ENCODE measurements at places on chromosomes 3 and 15. TPM values are rescaled to one million over a fixed set of nuclear protein-coding genes. Genes with fewer than 3 reads are reported as not detected.

GRCh38 chr3:100928638-100929428 lies 64.4 kb downstream of the ABI3BP start:
- DNase-seq, result no peak

The SLC22A14 gene
- not detected for total RNA-seq

The TLR9 gene
- total RNA-seq, result not detected

DNA sequence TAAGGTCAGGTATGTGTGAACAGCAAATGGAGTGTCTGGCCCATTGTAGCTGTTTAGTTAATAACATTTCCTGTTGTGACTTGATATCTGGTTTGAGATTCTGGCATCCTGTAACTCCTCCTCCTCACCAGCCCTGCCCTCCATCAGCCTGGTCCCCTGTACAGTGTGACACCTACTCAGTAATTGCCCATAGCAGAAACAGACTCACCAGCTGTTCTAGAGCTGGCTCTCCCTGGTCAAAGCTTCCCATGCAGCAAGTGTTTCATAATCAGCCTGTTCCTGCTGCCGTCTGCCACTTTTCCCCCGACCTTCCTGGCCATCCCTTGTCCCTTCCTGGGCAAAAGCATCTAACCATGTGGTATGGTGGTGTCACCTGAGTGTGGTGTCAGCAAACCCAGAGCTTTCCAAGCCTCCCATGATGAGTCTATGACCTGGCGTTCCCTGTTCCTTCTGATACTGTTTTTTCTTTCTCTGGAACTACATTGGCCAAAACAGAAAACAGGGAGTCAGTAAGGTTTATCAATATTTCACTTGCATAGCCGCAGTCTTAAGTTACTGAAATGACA lies 55.4 kb downstream of the B3GALNT1 start:
- no peak for DNase-seq

The ZDHHC23 gene
- 11.7 TPM for total RNA-seq

DNA sequence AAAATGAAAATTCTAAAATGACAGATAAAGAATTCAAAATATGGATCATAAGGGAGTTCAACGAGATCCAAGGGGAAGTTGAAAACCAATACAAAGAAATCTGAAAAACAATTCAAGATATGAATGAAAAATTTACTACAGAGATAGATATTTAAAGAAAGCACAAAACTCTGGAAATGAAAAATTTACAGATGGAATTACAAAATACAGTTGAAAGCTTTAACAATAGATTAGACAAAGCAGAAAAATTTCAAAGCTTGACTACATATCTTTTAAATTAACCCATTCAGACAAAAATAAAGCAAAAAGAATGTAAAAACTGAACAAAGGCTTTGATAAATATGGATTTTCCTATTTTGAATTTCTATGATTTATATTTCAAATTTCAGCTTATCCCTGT lies 211.1 kb downstream of the SLC9A9 start:
- no peak for DNase-seq

DNA sequence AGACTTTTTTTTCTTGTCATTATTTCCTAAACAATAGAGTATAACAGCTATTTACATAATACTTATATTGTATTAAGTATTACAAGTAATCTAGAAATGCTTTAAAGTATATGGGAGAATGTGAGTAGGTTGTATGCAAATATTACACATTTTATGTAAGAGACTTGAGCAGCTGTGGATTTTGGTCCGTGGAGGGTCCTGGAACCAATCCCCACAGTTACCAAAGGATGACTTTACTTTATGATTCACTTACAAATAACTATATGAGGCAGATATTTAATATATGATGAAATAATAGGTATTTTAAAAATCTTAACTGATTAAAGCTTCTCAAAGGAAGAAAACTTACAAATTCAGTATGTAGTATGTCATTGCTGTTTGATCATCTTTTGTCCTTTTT lies 56.3 kb downstream of the PPP2R3A start:
- DNase-seq, result no peak

- no peak for DNase-seq
Measured at GRCh38 chr15:60580073-60580472, 101.1 kb upstream of the ICE2 start.

DNA sequence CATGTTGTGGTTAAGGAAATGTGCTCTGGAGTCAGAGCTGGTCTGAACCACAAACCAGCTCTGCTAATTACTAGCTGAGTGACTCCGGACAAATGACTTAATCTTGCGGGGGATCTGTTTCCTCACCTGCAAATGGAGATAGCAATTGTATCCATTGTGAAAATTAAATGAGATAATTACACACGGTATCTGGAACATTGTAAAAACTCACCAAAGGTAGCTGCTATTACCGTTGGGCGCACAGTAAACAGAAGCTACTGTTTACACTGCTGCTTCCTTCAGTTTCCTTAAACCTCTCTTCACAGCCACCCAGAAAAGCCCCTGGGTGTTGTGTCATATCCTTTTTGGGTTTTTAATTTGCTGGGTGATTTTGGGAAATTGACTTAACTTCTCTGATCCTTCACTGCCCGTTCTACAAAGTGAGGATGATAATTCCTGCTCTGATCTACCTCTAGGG lies 107.8 kb downstream of the MEGF11 start:
- no peak for DNase-seq

DNA sequence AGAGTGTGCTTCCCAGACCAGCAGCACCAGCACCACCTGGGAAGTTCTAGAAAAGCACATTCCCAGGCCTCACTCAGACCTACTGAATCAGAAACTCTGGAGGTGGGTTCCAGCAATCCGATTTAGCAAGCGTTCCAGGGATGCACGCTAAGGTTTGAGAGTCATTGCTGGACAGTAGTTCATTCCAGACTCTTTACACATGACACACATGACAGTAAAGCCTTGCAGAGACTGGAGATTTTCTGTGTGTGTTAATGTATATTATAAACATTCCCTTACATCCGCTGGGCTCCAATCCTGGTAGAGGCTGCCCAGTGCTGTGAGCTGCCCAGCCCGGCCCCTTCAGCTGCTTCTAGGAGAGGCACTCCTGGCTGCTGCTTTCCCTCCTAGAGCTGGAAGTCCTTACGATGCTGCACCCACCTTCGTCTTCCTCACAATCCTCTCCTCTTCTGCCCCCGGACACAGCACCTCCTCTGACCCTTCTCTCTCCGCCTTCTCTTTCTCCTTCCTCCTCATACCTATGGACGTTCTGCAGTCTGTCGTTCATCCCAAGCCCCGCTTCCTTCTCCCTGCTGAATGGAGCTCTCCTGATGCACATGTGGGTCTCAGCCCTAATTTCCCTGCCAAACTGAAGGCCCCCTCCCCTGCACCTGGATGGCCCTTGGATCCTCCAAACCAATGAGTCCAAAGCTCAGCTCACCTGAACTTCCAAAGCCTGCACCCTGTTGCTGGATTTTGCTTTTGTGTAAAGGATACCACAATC lies 44.4 kb downstream of the ITGA11 start:
- peak; percentile 28 for DNase-seq

The SEMA3B gene
- total RNA-seq, result 5.7 TPM

DNA sequence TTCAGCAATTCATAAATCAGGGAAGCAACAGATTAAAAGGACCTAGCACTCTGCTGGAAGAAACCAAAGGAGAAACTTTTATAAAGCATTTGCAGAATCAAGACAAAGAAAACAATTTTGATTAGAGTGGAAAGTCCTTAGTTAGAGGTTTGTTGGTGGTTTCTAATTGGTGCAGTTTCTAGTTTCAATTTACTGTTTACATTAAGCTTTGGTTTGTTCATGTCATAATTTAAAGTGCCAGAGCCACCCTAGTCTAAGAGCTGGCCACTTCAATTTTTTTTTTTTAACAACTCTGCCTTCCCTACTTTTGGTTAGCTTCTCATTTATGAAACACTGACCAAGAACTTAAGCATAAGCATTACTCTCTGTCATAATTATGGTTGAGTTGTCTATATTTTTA lies 1428.2 kb upstream of the GBE1 start:
- DNase-seq, result no peak

GRCh38 chr3:72245183-72245811 lies 460.3 kb upstream of the PROK2 start:
- no peak for DNase-seq

DNA sequence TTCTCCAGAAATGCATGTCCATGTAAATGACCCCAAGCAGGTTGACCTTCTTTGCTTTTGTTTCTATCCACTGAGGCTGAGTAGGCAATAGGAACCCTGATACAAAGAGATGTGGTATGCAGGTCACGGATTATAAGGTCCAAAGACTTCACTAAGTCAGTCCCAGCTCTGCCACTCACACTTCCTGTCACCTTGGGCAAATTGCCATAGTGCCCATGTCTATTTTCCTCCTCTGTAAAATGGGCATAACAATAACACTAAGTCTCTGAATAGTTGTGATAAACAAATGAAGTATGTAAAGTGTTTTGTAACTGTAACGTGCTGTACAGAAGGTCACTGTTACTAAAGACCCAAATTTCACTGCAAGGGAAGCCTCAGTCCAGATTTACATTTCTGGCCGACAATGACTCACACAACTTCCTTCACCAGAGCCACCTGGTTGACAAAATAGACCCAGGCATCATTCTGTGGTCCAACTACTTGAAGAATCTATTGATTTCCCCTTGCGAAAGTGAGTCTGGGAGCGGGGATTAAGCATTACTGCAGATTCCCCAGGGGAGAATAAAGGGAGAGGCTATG lies 175.4 kb upstream of the LPP start:
- DNase-seq, result no peak

- DNase-seq, result no peak
Measured at GRCh38 chr15:70227147-70227546, 129.4 kb upstream of the TLE3 start.

GRCh38 chr3:50195501-50196252 lies 4.3 kb downstream of the GNAT1 start:
- peak; percentile 93 for DNase-seq

DNA sequence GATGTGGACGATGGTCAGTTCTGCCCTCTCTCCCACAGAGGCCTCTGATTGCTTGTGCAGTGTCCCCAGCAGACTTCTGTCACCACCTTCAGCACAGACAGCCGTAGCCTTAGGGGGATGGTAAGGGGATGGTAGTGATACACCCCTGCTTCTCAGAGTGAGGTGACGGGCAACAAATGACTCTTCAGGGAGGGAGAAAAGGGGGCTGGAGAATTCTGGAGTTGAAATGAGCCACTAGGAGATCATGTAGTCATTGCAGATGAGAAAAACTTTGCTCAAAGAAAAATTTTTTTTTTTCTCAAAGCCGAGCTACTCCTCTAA lies 29.6 kb upstream of the TIMP4 start:
- DNase-seq, result no peak

DNA sequence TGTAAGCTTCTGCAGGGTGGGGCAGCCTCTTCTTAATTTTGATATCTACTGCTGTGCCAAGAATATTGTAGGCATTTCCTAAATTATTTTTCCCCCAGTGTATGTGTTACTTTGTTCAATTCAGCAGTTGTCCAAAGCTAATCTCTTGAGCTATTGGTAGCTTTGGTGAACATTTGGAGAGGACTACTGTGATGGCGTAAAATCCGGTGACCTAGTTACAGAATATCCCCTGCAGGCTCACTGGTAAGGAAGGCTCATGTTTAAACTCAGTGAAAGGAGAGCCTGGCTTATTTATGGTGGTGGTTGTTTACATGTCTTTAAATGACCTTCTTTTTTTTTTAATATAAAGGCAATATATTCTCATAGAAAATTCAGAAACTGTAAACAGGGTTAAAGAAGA lies 105.6 kb downstream of the LPP start:
- DNase-seq, result no peak

GRCh38 chr3:99394831-99395778 lies 243.3 kb upstream of the COL8A1 start:
- DNase-seq, result no peak

The C15orf62 gene
- total RNA-seq, result 1.0 TPM
